Heart left ventricle (tissue), 16 donors: ENCODE measurements at places on chromosomes 6 and 20. TPM values are rescaled to one million over a fixed set of nuclear protein-coding genes. Genes with fewer than 3 reads are reported as not detected.

Gene STMND1
- total RNA-seq, result not detected

Gene NKAIN2
- not detected for total RNA-seq

DNA sequence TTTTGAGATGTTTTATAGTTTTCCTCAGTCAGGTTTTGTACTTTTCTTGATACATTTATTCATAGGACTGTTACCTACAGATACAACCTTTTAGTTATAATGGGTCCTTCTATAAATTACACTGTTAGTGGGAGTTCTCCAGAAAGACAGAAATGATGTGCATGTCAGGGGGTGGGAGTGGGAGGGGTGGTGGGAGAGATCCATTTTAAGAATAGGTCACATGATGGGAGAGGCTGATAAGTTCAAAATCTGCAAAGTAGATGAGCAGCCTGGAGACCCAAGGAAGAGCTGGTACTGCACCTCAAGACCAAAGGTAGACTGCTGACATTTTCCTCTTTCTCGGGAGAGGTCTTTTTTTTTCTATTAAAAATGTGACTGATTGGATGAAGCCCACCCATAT, 408.0 kb upstream of the GJE1 start:
- DNase-seq, result no peak

- no peak for DNase-seq
Observed at GRCh38 chr6:161151059-161151645, 122.7 kb downstream of the AGPAT4 start.

- no peak for DNase-seq
Observed at GRCh38 chr6:11386323-11386722, 151.2 kb upstream of the TMEM170B start.
